ENCODE measurements at places on chromosomes 7 and 10. TPM values are rescaled to one million over a fixed set of nuclear protein-coding genes. Genes with fewer than 3 reads are reported as not detected.

The GARIN1A gene
- 2.9 TPM for total RNA-seq

The IFIT1B gene
- total RNA-seq, result not detected

The RASA4B gene
- 11.1 TPM for total RNA-seq

The GPR141 gene
- total RNA-seq, result 0.64 TPM

The ZNF273 gene
- 18.0 TPM for total RNA-seq

The ARF5 gene
- total RNA-seq, result 134 TPM

The CPA2 gene
- not detected for total RNA-seq

DNA sequence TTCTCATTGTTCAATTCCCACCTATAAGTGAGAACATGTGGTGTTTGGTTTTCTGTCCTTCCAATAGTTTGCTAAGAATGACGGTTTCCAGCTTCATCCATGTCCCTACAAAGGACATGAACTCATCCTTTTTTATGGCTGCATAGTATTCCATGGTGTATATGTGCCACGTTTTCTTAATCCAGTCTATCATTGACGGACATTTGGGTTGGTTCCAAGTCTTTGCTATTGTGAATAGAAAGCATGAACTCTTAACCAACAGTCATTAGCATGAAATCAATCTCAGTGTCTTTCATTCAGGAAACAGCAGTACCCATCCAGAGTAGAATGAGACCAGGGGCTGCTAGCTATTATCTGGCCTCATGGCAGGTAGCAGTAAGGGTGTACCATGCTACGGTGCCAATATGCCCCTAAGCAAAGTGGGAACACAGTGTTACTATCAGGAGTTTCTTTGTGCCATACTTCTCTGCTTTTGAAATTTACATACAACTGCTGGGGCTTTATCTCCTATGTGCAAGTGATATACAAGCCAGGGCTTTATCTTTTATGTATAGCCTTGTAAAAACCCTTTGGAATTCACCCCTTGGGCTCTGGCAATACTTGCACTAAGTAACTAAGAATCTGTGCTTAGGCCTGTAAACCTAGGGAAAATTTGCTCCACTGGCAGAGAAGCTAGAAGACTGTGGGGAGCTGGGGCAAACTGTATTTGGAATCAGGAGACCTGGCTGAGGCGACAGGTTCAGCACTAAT is 5.4 kb downstream of the PON2 start:
- DNase-seq, result no peak
- H3K4me1 ChIP-seq, result no peaks in the 10 kb centered on the region
- H3K27ac ChIP-seq, result no peak overlapping the region

DNA sequence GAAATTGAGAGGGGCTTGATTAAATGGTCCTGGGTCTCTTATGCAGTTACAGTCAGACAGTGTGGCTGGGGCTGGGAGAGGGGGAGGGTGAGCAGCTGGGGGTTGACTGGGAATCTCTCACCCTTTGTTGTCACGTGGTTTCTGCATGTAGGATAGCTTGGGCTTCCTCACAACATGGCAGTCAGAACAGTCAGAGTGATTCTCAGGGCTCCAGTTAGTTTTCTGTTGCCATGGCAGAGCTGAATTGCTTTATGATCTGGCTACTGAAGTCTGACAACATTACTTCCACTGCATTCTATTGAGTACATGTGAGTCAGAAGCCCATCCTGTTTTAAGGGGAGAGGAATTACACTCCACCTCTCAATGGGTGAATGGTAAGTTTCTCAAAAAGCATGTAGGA is 102.7 kb downstream of the WDR11 start:
- H3K27ac ChIP-seq, result no peak overlapping the region
- no peaks in the 10 kb centered on the region for H3K4me1 ChIP-seq
- no peaks in the 10 kb centered on the region for H3K27me3 ChIP-seq
- H3K36me3 ChIP-seq, result no peaks in the 10 kb centered on the region
- no peak for DNase-seq

- peak overlapping the region; percentile 86 for H3K4me3 ChIP-seq
- no peaks in the 10 kb centered on the region for H3K4me1 ChIP-seq
- no peaks in the 10 kb centered on the region for H3K36me3 ChIP-seq
These were observed 1.6 kb downstream of the GLUD1 start for GRCh38 chr10:87092861-87093631.

DNA sequence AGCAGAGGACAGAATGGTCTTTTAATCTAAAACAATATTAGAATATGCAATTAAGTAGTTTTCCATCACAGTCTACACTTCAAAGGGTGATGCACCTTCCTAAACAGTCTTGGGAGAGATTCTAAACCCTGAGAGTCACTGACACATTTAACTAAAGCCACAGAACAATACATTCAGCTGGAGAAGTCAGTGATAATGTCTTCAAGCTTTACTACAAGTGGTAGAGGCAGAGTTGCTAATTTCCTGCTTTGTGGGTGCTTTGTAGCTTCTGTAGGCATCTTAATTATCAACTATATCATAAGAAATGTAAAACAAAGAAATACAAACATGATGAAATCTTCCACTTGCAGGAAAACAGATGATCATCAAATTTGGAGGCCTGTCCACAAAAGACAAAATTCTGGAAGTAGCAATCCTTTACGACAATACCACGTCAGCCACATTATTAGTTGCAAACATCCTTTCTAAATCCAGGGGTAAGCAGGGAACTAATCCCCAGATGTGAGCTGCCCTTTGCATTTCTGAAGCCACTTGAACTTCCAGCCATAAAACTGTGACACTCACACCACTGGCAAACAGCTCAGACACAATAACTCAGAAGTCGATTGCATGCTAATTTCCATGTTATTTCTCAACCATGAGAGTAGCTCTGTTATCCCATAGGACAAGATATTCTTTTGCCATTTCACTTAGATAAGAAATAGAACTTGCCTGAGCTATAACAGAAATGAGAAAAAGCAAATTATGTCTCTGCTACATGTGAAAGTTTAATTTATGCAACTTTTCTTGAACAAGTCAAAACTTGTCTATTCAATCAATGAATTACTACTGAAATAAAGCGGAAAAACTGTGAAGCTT is 212.2 kb downstream of the FAM107B start:
- no peaks in the 10 kb centered on the region for H3K4me1 ChIP-seq
- H3K27ac ChIP-seq, result no peak overlapping the region
- H3K36me3 ChIP-seq, result no peaks in the 10 kb centered on the region
- DNase-seq, result no peak

DNA sequence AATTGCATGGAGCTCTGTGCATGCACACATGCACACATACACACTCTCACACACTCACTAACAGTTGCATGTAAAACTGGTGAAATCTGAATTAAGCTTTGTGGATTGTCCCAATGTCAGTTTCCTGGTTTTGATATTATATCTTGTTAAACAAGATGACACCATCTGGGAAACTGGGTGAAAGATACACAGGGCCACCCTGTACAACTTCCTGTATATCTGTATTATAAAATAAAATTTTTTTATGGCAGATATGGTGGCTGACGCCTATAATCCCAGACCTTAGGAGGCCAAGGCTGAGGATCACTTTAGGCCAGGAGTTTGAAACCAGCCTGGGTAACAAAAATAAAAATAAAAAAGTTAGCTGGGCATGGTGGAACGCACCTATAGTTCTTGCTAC is 87.4 kb downstream of the PTPN20 start:
- no peak overlapping the region for H3K27ac ChIP-seq
- no peak overlapping the region for H3K4me3 ChIP-seq
- H3K36me3 ChIP-seq, result no peaks in the 10 kb centered on the region
- no peaks in the 10 kb centered on the region for H3K27me3 ChIP-seq

- no peaks in the 10 kb centered on the region for H3K27me3 ChIP-seq
- H3K4me1 ChIP-seq, result no peaks in the 10 kb centered on the region
- no peak overlapping the region for H3K27ac ChIP-seq
- DNase-seq, result no peak
- H3K4me3 ChIP-seq, result no peak overlapping the region
- no peaks in the 10 kb centered on the region for H3K36me3 ChIP-seq
These were observed 84.7 kb downstream of the PALS2 start for GRCh38 chr7:24657980-24658379.

DNA sequence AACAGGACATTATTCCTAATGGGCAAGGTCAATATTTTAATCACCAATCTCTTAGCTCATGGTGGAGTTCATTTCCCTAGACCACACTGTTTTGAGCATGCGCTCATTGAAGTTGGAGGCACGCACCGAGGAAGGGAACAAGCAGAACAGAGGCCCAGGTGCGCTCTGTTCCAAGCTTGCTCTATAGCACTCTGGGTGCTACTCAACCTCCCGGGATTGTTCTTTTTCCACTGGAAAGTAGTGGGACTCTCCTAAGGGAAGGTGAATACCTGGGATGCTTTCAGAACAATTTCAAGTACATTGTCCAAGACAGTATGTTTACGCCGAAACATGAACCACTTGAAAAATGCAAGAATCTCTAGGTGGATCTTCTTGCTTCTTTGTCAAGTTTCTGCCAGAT is 16.2 kb downstream of the PLXNA4 start:
- no peaks in the 10 kb centered on the region for H3K4me1 ChIP-seq
- H3K4me3 ChIP-seq, result no peak overlapping the region
- no peak for DNase-seq
- no peak overlapping the region for H3K27ac ChIP-seq
- no peaks in the 10 kb centered on the region for H3K27me3 ChIP-seq

DNA sequence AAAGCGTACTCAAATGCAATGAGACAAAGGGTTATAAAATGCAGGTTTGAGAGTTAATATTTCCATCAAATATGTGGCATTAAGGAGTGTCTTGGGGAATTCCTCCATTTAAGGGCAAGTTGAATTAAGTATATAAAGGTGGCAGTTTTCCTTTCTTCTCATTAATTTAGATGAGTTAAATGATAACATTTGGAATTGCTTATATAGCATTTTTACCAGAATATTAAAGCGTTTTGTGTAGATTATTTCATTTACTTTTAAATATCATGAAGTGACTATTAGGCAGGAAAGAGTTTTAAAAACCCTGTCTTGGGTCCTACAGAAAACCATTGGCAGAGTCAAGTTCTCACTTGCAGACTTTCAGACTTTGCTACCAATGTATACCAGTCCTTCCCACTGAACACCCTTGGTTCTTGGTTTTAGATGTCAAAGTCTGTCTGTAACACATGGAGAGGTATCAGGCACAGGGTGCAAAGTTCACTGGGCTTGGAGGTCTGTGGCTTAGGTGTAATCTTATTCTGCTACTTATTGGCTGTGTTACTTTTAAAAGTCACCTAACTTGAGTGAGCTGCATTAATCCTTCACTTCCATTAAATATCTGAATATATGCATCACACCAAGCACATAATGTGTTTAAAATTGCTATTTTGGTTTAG is 51.0 kb downstream of the ASB4 start:
- no peaks in the 10 kb centered on the region for H3K4me1 ChIP-seq
- no peaks in the 10 kb centered on the region for H3K36me3 ChIP-seq
- H3K27me3 ChIP-seq, result no peaks in the 10 kb centered on the region
- H3K27ac ChIP-seq, result no peak overlapping the region
- H3K4me3 ChIP-seq, result no peak overlapping the region
- no peak for DNase-seq

DNA sequence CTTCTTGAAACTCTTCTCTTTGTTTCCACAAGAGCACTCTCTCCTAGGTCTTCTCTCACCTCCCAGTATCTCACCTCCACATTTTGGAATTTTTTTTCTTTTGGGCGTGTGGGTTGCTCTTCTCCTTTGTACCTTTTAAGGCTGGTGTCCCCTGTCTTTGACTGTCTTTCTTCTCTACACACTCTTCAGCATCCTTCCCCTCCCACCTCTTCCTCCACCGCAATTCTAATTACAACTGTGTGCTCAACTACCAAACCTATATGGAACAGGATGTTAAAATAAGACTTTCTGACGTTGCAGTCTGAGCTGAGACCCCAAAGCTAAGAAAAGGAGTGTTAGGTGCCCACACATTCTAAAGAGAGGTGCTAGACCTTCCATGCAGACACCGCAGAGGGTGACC is 14.0 kb upstream of the ADRB1 start:
- no peak overlapping the region for H3K27ac ChIP-seq
- H3K36me3 ChIP-seq, result no peaks in the 10 kb centered on the region
- DNase-seq, result no peak
- H3K27me3 ChIP-seq, result no peaks in the 10 kb centered on the region
- H3K4me1 ChIP-seq, result no peaks in the 10 kb centered on the region

DNA sequence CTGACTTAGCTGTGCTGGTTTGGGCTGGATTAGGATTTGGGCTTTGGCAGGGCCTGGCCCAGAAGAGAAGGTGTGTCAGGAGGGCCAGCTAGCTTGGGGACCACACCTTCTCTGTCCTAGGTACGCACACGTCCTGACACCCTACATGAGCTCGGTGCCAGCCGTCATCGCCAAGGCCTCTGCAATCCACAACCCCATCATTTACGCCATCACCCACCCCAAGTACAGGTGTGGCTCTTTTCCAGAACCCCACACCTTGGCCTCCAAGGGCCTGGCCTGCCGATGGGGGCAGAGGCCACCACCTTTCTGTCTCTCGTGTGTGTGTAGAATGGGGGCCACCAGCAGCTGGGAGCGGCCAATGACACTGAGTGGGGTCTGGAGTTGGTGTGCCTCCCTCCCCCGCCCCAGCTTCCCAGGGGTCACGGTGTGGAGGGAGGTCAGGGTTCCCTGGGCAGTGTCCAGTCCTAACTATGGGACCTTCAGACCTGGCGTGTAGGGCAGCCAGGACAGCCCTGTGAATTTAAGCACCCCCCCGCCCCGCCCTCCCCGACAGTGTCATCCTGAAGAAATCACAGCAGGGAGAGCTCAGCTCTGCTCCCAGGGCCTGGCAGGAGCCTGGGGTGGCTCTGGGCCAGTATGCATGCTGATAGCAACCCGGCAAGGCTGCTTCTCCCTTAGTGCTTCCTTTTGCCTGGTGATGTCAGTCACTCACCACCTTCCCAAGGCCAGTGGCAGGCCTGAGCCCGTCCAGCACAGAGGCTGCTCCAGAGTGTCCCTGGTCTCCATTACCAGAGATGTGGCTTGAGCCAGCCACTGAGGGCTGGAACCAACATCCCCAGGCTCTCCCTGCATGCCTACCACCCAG is 6.9 kb upstream of the LDB3 start:
- no peak for DNase-seq
- no peaks in the 10 kb centered on the region for H3K36me3 ChIP-seq
- no peak overlapping the region for H3K27ac ChIP-seq
- H3K4me3 ChIP-seq, result no peak overlapping the region

GRCh38 chr10:95201736-95202135 is 7.7 kb downstream of the ACSM6 start:
- no peak for DNase-seq
- no peaks in the 10 kb centered on the region for H3K4me1 ChIP-seq
- H3K27ac ChIP-seq, result no peak overlapping the region
- no peaks in the 10 kb centered on the region for H3K36me3 ChIP-seq
